ENCODE measurements at places on chromosomes 1 and 21.

DNA sequence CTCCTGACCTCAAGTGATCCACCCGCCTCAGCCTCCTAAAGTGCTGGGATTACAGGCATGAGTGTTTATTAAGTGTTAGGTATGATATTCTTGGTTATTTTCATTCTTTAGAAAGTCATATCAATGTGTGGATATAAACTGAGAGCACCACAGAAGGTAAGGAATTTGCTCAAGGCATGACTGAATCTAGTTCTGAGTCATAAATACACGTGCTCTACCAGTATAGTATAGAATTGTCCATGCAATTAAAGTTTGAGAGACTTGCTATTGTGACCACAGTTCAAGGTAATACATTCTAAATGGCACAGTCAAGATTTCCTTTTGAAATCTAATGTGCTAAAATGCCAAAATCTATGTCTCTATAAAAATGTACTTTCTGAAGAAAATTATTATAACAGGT, 401.1 kb upstream of the CHRM3 start:
- no peak for DNase-seq

DNA sequence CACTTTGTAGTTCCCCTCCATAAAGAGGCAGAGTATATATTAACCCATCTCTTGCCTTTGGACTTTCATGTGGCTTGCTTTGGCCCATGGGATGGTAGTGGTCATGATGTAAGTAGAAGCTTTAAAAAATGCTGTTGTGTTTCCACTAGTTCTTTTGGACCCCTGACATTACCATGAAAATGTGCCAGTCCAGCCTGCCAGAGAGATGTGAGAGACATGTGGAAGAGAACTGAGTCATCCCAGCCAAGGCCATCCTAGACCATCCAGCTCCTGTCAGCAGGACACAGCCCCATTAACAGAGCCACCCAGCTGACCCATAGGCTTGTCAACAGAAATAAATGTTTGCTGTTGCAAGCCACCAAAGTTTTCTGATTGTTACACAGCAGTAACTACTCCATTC, 3.9 kb upstream of the CD101 start:
- DNase-seq: no peak

DNA sequence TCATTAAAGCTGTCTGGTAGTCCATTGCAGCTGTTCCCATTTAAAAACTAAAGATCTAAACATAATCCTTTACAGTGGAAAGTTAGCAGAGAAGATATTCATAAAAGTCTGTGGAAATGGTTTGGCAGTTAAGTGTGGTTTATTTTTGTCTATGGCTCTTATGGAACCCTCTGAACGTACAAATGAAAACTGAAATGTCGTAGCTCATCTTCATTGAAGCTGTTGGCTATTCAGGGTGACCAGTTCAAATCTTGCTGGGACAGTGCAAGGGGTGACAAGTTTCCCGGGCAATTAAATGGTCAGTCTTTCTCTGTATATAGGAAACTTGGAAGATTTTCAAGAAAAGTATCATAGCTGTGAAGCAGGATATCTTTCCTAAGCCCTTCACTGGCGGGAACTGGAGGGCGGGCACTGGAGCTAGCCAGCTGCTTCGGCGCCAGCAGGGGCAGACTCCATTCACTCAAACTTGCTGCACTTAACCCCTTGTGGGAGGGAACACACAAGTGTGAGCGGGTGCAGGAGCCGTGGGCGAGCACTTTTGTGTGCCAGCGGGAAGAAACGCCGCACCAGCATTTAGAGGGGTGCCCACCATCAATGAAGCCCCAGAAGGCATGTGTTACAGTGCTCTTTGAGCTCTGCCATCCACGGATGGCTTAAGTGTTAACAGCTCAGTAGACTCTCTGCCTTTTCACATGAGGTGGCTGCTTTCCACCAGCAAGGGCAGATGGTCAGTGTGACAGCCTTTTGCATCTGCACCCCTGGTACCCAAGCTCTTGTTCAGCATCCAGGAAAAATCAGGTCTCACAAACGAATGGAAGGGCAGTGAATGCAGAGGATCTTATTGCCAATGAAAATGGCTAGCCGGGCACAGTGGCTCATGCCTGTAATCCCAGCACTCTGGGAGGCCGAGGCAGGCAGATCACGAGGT, 232.1 kb upstream of the KAZN start:
- DNase-seq: no peak

DNA sequence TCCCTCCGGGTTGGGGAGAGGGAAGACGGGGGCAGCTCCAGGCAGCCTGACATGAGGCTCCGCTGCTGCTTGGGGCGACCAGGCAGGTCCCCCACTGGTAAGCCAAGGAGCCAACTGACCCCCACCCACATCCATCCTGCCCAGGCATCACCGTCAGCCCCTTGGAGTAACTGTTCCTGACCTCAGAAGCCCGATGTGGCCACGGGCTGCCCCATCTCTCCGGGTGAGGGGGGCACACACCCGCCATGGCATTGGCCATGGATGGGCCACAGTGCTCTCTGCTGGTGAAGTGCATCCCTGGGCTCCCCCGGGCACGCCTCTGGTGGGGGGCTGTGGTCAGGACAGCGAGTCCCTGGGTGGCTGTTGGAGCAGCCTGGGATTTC, 100.0 kb downstream of the CRYAA start:
- DNase-seq: no peak

DNA sequence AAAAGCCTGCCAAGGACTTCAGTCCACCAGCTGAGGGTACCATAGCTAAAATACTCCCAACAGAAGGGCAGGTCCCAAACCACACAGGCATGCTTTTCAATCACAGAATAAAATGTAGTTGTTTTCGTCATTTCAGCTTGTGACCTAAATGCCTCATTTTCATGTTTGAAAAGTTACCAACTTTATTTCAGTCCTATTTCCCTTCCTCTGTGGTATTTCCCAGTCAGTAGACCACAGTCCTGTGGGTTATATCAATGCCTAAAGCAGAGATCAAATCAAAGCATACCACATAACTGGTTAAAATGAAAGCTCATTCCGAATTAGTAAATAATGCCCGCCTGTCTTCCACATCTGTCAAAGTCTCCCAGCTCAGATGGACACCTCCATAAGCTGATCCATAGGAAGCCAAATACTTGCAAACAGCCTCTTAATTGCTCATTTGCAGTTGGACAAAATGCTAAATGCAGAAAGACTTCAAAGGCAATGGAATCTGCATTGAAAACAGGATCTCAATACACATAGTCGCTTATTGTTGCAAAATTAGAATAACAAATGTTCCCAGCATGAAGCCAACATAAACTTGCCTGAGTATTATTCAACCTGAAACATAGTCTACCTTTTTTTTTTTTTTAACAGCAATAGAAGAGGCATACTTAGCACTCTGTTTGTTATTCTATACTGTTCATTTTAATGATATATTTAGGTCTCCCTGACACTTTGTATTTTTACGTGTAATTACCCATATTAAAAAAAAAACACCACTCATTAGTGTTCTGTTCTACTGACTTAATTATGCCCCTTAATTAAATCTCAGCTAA, 53.9 kb downstream of the NR5A2 start:
- DNase-seq: no peak

GRCh38 chr1:22662318-22662717, 9.3 kb downstream of the C1QB start:
- no peak for DNase-seq

GRCh38 chr1:57637155-57637554, 213.3 kb upstream of the DAB1 start:
- no peak for DNase-seq

GRCh38 chr1:159925719-159926078, 392 bp upstream of the TAGLN2 start:
- no peak for DNase-seq

DNA sequence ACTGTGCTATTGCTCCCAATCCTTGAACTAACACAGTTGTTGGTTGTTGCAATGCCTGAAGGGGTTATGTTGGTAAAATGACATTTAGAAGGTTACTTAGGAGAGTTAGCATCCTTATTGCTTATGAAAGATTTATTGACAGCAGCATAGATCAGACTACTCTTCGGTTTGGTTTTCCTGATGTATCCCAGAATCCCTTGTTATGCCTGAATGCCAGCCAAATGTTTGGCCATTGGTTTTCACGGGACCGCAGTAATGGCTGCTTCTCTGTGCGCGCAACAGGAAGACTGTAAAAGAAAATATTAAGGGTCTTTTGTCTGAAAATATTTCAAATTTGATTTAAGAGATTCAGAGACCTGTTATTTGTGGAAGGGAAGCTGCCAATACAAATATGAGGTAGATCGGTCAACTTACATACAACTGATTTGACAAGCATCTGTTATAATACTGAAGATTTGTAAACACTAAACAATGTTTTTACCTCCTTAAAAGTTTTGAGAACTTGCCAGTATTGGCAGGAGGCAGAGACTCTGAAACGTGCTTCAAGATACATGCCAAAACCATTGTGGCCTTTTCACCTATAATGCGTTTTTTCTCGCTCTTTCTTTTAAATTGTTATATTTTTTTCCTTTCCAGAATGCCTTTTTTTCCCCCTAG, 8.3 kb downstream of the NFIA start:
- DNase-seq: no peak

DNA sequence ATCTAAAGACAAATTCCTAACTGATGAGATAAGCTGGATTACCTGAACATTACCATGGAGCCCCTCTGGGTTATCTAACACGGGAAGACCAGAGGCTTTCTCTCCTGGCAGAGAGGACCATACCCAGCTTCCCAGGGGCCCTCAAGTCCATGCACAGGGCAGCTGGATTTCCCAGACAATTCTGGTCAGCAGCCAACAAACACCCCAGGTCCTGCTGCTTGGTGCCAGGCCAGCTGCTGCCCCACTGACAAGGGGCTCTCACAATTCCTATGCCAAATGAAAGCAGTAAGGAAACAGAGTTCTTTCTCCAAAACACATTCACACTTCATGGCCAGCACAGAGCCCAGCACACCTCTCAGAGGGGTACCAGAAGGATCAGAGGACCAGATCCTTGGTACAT, 114.2 kb downstream of the HLCS start:
- DNase-seq: no peak

DNA sequence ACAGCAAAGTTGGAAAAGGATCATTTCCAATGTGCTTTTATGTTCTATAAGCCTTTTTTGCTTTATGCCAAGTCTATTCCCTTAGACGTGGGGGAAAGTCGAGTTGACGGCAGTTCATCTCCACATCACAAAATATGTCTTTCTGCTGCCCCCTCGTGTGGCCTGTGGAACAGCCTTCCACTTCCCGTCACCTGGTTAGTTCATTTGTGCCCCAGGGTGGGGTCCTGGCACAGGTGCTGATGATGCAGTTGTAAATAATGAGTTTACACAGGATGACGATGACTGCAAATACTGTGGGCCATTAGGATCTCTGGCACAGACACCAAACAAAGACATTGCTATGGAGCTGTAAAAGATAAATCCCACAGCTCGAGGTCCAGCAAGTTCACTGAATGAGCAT, 10.0 kb upstream of the OTUD3 start:
- DNase-seq: no peak

GRCh38 chr1:164857439-164857838, 298.5 kb downstream of the PBX1 start:
- no peak for DNase-seq

DNA sequence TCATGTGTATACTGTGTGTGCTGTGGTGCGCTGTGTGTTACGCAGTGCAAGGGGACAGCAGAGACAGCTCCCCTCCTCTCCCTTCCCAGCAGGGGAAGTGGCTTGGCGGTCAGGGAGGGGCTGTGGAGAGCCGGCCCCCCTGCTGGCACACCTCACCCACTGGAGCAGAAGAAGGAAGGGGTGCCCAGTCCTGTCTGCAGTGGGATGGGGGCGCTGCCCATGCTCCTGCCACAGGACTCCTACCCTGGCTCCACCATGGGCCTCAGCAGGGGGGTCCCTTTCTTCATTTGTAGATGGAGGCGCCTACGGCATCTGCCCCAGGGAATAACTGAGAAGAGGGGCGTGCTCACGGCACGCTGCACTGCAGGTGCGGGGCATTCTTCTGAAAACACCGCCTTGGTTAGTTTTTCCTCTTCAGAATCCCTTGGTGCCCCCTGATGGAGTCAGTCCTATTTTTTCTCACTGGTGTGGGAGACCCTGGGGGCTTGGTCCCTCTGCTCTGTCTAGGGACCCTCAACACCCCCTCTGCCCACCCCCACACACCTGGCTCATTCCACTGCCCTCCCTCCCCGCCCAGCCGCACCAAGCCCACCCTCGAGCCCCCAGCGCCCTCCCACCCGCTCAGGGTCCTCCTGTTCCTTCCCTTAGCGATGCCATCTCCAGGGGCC, 13.8 kb upstream of the LDLRAP1 start:
- no peak for DNase-seq

DNA sequence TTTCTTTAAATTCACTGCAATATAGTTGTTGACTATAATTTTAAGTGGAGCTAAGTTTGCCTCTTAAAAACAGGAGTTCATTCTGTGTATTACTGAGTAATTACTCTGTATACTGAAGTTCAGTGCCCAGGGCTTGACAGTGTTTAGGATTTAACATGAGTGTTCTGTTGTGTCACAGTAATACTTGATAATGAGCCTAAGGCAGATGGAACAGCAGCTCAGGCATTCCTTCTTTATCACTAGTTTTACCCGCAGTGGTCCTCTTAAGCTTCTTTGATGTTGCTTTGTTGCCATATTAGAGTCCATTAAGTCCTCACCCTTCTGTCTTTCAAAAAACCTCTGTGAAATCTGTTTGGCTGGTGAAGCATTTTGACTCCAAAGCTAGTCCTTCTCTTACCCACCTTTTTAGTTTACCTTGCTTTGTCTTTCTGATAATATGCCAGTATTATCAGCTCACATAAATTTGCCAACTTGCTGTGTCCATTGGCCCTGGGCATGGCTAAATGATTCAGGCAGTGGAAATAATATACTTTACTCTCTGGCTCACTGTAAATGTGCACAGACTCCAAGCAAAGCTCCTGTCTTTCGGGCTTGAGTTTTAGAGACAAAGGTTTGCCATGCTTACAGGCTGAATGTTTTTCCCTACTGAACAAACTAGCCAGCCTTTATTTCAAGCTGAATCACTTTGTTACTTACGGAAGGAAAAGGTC, 17.7 kb downstream of the HIPK1 start:
- DNase-seq: no peak

- no peak for DNase-seq
Measured at GRCh38 chr1:181704546-181704945, 221.2 kb downstream of the CACNA1E start.

- DNase-seq: no peak
Measured at GRCh38 chr1:96059276-96059675, 662.3 kb upstream of the PTBP2 start.

DNA sequence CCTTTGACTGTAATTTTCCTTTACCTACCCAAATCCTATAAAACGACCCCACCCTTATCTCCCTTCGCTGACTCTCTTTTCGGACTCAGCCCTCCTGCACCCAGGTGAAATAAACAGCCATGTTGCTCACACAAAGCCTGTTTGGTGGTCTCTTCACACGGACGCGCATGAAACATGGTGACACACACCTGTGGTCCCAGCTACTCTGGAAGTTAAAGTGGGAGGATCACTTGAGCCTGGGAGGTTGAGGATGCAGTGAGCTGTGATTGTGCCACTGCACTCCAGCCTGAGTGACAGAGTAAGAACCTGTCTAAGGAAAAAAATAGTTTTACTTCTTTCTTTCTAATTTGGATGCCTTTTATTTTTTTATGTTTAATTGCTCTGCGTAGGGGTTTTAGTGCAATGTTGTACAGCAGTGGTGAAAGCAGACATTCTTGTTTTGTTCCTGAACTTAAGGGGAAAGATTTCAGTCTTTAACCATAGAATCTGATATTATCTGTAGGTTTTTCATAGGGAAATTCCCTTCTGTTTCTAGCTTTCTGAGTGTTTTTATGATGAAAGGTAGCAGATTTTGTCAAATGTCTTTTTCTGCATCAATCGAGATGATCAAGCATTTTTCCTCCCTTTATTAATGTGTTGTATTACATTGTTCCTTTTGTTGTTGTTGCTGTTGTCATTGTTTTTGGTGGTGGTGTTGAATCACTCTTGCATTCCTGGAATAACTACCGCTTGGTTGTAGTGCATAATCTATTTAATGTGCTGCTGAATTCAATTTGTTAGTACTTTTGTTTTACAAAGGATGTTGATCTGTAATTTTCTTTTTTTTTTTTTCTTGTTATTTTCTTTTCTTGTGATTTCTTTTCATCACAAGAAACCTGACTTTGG, 497.4 kb downstream of the DISC1 start:
- DNase-seq: no peak
